Activated CD4-positive, CD25-positive, alpha-beta regulatory T cell treated with anti-CD3 and anti-CD28 coated beads, Interleukin-2, amount 50 U/mL, for 16 hours (primary cell): ENCODE measurements at places on chromosomes 13 and 19.

DNA sequence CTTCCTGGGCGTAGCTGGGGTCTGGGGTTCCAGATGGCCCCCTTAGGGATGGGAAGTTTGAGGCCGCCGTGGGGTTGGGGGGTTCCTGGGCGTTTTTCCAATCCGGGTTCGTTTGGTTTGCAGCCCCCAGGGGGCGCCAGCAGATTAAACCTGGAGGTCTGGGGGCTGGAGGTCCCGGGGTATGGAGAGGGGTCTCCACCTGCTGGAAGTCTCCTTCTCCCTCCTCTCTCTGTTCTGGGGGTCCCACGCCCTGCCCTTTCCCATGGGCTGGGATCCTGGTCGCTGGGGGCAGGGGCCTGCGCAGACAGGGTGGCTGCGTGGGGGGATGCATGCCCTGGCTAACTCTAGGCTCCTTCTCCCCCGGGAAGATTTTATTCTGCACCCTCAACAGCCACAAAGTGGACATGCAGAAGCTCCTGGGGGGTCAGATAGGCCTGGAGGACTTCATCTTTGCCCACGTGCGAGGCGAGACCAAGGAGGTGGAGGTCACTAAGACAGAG is 899 bp downstream of the GIPC3 start:
- DNase-seq: no peak

DNA sequence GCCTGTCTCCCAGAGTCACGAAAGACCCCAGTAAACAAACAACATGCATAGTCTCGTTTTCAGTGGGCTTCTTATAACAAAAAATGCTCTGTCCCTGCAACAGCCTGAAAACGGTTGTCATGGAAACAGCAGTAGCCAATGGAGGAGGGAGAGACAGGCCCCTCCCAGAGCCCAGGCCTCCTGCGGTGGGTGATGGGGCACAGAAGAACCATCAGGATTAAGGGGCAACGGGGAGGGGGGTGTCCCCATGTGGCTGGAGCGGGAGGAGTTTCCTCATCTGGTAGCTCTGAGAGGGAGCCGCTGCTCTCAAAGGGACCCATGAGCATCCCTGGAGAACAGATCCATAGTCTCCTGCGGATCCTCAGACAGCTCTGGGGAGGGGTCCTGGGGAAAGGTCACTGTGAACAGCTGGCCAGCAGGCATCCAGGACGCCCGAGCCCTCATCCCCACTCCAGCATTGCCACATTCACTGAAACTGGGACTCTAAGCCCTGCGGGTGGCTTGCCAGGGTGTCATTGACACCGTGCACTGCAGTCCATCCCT is 37.5 kb upstream of the PNMA8B start:
- no peak for DNase-seq

- DNase-seq: no peak
Measured at GRCh38 chr13:48158915-48159314, 64.0 kb upstream of the MED4 start.

DNA sequence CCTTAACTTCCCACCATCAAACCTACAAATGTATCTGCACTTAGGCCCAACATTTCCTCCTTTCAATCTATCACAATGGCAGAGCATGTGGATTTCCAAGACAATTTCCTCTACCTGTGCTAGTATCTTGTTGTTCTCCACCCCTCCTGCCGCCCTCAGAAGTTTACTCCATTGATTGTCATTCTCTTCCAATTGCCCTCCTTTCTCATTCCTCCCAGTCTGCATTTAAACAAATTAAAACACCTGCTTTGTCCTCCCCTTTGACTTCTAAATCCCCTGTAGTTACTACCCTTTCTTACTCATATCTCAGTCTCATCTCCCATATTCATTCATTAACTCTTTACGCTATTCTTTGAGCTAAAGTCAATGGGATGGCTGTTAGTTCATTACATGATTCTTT is 370.6 kb downstream of the DIAPH3 start:
- DNase-seq: no peak

DNA sequence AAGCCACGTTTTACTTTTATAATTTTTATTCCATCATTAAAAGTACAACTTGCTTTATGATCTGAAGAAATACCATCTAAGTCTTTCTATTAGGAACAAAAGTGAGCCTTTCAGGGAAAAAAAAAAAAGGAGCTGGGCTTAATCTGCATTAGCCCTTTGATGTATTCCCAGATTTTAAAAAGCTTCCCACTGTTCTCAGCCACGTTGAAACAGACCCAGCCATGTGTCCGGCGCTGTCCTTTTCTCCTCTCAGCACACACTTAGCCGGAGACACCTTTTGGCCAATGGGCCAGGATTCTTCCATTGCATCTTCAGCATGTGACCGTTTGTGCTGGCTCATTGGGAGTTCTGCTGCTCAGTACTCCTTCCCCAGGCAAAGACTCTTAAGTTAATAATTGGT is 105.5 kb downstream of the GGACT start:
- DNase-seq: no peak

- no peak for DNase-seq
Measured at GRCh38 chr13:113170511-113170910, 12.1 kb downstream of the PROZ start.

DNA sequence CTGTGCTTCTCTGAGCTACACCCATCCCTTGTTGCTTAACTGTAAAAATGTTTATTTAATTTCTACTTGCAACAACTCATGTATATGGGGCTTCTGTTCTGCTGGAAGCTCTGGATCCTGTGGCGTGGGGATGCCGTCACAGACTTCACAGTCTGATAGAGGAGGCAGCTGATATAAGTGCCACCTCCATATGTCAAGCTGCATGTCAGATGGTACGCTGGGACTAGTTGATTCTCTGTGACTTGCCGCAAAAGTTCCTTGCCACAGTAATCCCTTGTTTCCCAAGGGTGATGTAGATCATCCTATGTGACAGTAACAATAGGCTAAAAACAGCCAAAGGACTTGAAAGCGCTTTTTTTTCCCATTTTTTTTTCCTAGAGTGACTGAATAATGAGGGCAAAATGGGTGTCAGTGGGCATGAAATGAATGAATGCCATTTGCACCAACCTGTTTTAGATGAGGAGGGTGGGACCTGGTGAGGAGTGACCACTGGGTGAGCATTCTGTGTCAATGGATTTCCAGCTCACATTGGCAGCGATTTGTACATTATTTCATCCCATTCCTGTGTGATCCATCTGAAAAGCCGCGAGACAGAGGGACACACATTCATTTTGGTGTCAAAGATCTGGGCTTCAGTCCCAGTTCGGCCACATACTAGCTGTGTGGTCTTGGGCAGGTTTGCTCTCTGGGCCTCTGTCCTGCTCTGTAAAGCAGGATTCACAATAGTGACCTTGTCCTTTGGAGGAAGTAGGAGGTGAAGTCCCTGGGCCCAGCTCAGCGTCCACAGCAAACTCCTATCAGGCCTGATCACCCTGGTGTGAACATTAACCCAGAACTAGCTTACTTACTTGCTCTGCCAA is 88.9 kb upstream of the RNF113B start:
- no peak for DNase-seq

DNA sequence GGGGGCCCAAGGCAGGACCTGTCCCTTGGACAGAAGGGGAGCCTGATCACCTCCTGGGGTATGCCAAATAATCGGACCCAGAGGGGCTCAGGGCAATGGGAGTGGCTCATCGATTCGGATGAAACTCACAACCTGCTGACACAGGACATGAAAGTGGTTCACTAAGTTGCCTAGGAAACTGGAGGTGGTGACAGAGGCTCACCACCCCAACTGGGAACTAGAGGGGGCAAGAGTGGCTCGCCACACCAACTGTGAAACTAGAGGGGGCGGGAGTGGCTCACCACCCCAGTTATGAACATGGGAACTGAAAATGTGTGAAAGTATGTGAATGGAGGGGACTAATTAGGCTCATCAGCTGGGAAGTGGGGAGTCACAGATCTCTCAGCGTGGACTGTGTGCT is 46.3 kb upstream of the ZNF737 start:
- DNase-seq: no peak

DNA sequence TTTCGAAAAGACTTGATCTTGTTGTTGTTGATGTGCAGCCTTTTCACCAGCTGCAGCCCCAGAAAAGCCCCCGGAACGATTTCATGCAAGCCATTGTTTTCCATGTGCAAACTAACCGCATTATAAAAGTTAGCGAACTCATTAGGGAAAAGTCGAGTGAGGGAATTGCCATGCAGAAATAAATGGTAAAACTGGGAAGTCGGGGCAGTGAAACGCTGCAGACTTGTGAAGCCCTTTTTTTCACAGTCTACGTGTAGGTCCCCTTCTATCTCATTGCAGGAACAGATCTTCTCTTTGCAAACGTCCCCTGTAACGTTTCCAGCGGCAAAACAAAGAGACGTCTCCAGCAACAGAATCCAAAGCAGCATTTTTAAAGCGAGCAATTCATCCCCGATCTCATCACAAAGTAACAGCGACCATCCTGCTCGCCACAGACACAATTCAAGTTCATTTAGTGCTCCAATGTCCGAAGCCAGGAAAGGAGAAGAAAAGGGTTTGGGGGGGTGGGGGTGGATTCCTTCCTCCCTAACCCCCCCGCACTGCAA is 1.1 kb downstream of the SLITRK1 start:
- no peak for DNase-seq

- no peak for DNase-seq
Measured at GRCh38 chr19:42081584-42082203, 5.7 kb downstream of the ZNF574 start.

- DNase-seq: no peak
Measured at GRCh38 chr19:39074205-39074692, 9.9 kb upstream of the ACP7 start.
